ENCODE measurements at places on chromosomes 12 and 14.

DNA sequence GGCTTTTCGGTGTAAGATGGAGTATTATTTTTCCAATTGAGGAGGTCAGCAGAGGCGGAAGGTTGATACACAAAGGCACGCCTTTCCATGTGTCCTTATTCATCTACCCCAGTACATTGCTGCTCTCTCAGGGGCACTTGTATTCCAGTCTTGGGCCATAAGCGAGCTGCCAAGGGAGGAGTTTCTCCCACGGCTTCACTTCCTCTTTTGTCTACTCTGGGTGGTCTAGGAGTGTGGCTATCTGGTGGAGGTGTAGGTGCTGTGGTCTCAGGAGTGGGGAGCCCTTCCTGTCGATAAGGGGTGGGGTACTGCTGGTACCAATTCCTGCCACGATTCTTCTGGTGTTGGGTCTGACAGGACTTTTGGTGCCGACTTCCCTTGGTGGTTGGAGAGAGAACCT is 73.4 kb downstream of the GAS2L3 start:
- no peak for DNase-seq

- no peak for DNase-seq
Measured at GRCh38 chr14:19918553-19919264, 1.7 kb upstream of the OR4K5 start.

DNA sequence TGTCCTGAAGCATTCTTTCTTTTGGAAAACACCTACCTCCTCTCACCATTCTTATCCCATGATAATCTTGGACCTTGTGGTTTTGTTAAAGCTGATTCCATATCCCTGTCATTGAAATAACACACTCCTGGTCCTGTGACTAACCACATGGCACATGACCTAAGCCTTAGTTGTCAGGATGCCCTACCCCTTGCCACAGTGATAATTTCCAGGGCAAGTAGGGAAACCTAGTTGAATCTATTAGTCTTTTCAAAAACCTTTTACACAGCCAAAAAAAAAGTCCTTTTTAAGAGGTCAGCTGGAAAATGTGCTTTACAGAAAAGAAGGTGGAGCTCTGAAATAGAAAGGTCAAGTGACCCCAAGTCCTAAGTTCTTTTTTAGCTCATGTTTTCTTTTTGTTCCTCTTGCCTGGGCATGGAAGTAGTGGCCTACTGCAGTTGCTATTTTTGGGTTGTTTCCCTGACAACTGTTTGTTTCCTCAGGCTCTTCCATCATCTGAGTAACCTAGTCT is 608.4 kb downstream of the LRFN5 start:
- no peak for DNase-seq

- no peak for DNase-seq
Measured at GRCh38 chr12:966724-967123, 17.2 kb upstream of the RAD52 start.

DNA sequence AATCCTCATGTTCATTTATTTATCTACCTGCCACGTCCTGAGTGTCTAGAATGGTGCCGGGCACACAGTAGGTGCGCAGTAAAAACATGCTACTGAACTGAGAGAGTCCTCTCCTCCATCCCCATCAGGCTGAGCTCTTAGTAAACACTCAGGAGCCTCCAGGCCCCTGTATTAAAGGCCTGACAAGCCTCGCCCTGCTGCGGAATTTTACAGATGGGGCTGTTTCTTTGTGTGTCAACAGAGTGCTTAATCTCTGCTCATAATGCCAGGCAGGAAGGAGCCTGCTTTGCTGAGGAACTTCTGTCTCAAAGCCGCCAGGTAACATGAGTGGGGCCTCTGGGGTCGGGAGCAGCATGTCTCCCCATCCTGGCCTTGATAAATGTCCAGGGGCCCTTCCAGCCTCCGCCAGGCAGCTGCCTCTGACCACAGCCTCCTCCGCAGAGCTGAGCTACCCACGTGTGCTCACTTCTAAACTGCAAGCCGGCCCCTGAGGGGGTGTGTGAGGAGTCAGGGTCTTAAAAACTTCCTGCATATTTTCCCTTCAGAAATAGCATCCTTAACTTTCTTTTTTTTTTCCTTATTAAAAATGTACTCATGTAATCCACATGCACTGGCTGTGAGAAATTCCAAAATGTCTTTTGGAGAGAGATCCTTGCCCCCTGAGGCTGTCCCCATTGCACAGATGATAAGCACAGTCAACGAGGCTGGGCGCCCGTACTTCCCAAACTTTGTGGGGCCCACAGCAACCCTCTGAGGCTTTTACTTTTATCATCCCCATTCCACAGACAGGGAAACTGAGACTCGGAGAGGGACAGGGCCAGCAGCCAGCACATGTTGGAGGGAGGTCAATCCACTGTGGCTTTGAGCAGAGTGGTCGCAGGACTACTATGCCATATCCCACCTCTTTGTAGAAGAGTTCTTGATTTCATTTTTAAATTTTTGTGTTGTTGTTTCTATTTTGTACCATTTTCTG is 116.0 kb upstream of the NCOR2 start:
- DNase-seq: no peak

DNA sequence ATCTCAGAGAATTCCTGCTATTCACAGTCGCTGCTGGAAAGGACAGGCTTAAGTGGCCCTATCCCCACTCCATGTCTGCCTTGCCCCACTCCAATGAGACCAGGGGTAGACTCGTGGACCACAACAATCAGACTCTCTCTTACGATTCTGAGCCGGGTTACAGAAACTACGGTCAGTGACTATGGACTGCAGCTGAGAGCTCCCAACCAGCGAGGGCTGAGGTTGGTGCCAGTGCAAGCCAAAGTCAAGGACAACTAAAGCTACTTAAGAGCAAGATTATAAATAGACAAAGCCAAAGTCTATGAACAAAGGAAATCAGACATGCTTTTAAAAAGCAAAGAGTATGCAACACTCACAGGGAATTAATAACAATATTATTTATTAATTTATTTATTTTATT is 18.3 kb upstream of the AMIGO2 start:
- no peak for DNase-seq

DNA sequence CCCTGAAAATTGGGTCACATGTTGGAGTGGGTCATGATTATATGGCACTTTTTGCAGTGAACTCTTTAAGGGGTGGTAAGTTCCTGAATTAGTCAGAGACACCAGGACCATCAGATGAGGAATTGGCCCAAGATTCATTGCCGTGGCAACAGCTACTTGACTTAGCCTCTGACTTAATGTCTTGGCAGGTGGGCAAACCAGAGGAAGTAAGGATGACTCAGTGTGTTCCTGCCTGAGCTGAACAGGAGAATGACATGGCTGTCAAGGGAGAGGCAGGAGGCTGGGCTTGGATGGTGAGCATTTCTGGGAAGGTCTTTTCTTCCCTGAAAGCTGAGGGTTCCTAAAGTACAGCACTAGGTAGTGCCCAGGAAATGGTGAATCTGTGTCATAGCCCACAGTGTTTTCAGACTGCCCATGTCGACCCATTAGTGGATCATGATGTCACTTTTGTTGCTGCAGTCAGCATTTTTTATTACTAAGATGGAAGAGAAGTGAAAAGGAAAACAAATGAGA is 170.1 kb upstream of the PWP1 start:
- no peak for DNase-seq
